Mammary epithelial cell (primary cell): ENCODE measurements at places on chromosomes 5 and 9.
A peak's percentile ranks its signal among the peaks of the same experiment; 100 is the strongest.

DNA sequence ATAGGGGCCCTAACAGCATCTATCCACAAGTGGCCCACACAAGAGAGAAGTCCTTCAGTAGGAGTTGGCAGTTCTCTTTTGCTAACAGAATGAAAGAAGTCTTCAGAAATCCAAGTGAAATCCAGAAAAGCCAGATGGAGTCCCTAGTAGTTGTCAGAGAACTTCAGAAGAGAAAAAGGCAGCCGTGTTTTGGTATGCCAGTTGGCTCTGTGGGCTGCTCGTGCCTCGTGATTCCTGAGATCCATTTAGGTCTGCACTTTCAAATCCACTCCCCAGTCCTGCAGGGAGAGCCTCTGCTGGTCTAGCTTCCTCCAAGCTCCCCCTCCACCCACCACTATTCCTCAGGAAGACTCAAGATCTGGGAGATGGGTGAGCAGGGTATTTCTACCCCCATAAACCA lies 69.0 kb downstream of the CFAP90 start:
- DNase-seq = no peak

- DNase-seq = no peak
Observed at GRCh38 chr5:80881726-80882125, 78.4 kb upstream of the RASGRF2 start.

GRCh38 chr9:6681957-6682501 lies 36.5 kb upstream of the GLDC start:
- DNase-seq = no peak

- no peak for DNase-seq
Observed at GRCh38 chr9:21082671-21083070, 4.9 kb upstream of the IFNB1 start.

DNA sequence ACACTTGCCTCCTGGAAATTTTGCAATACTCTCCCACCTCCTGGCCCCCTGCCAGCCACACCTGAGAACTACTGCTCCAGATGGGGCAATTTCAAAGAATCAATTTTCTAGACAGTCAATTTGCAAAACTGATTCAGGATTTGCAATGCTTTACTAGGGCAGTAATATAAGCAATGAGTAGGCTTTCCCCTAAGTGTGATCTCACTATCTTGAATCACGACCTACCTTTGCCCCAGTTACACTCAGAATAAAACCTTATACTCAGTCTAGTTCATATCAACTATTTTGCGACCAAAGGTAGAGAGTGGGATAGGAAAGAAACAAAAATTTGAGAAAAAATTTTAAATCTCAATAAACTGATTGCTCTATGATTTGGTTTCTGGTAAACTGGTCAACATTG lies 54.4 kb downstream of the DROSHA start:
- DNase-seq = no peak

DNA sequence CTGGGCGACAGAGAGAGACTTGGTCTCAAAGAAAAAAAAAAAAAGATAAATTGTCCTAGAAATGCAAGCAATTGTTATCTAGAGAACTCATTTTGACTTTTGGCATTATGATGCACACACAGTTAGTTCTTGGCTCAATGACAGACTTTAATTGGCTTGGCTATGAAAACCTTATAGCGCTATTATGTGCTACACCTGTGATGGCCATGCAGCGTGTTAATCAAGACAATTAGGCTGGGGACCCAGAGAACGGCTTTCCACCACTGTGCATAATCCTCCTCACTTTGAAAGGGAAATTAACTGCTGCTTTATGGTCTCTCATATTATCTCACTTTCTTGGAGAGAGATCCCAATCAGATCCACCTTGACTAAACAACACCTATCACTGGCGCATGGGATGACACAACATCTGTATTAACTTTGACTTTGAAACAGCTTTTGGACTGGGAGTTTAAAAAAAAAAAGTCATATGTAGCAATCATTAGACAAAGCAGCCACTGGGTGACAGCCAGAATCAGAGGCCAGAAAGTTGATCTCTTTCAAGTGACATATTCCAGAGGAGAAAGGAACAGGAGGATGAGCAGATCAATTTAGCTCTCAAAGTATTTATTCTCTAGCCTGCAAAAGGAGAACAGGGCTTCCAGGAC lies 132.5 kb downstream of the PPP2R2B start:
- DNase-seq = no peak

DNA sequence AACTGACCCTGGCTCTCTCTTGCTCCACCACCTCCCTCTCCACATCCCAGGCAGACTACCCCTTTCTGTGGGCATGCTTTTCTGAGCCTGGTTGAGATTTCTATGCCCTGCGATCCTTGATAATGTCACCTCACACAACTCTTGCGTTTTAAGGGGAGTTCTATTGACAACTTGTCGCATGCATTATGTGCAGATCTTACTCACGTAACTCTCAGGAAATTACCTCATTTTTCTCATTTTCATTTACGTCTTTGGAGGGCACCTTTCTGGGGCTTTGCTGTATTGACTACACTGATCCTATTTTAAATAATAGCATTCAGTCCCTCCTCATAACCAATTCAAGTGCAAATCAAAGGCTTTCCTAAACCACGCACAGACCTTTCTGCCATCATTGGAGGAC lies 140.4 kb upstream of the WWC1 start:
- no peak for DNase-seq

GRCh38 chr5:58107704-58108103 lies 352.2 kb downstream of the PLK2 start:
- DNase-seq = peak; percentile 57

DNA sequence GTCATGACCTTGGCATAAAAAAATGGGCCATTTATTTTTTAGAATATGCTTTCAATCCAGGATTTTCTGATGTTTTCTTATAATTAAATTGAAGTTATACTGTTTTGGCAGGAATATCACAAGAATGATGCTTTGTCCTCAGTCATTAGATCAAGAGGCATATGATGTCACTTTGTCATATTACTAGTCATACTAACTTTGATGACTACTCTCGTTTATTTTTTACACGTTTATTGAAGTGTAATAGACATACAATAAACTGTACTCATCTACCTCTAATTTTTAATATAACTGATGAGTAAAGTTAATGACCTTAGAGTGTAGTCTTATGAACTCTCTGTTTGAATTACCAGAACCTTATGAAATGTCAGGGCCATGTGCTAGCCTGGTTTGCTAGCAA lies 56.4 kb downstream of the PBX3 start:
- DNase-seq = no peak

DNA sequence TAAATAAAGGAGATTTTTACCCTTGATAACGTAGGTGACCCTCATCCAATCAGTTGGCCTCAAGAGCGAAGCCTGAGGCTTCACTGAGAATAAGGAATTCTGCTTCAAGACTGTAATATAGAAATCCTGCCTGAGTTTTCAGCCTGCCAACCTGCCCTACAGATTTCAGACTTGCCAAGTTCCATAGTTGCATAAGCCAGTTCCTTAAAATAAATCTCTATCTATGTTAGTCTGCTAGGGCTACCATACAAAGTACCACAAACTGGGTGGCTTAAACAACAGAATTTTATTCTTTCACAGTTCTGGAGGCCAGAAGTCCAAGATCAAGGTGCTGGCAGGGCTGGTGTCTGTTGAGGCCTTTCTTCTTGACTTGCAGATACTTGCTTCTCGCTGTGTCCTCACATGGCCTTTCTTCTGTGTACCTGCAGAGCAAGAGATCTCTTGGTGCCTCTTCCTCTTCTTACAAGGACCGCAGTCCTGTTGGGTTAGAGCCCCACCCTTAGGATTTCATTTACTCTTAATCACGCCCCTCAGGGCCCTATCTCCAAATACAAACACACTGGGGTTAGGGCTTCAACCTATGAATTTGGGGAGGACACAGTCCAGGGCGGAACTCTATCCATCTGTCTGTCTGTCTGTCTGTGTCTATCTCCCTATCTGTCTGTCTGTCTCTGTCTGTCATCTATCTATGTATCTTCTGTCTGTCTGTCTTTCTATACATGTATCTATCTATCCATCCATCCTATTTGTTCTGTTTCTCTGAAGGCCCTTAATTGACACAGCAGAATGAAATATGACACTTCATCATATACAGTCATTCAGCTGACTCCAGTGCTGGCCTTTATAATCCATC lies 17.0 kb upstream of the CMBL start:
- no peak for DNase-seq

GRCh38 chr5:10707198-10708142 lies 53.6 kb downstream of the DAP start:
- no peak for DNase-seq

DNA sequence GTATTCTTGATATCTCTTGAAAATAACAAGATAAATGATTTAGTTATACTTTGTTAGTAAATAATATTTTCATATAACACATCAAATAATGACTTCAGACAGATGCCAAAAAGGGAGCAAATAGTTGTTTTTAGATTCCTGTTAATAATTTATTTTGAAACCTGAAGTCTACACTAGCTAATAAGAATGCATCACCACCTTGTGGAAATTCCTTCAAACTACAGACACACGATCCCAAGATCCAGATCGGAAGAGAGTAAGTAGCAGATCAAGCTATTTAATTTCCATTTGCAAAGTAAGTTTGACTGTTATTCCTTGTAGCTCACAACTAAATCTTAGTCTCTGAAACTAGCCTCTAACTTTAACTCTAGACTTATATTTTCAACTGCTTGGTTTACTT lies 35.5 kb upstream of the ISL1 start:
- no peak for DNase-seq

DNA sequence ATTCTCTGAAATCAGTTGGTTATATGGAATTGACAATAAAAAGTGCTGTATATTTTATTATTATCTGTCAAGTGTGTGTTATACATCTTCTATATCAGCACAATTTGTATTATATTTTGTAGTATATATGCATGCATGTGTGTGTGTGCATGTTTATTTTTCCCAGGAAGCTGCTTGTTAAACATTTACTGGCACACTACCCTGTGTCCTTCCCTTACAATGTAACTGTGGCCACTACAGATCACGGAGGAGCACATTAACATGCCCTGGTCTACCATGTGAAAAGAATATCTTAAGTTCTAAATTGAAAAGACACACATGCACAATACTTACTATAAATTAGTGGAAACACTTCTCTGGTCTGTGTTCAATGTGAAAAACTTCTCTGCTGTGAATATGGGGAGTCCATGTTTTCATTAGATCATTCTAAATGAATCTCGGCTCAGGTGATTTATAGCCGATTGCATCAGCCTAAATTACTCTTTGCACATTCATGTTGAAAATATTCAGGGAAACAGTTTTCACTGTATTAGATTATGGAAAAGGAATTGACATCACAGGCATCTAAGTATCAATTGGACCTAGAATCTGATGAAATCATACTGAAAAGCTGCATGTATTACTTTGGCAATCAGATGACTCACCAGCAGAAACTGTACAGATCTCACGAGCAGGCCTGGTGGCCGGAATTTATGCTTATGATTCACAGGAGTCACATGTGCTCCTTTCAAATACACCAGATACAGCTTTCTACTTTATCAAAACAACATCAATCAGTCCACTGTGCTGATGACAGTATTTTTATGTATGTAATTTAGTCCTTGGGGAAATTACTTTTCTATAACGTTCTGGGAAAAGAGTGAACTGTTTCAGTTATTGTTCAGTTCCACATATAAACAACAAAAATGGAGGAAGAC lies 39.4 kb downstream of the LURAP1L start:
- DNase-seq = peak; percentile 99

GRCh38 chr5:15021266-15022046 lies 149.9 kb upstream of the ANKH start:
- DNase-seq = no peak
